ENCODE measurements at places on chromosomes 3 and 15.

GRCh38 chr3:169940470-169941181 is 26.0 kb upstream of the SEC62 start:
- no peak for DNase-seq

- DNase-seq = no peak
Measured at GRCh38 chr3:166713787-166714186, 666.3 kb downstream of the ZBBX start.

- DNase-seq = no peak
Measured at GRCh38 chr15:33756961-33757360, 211.3 kb upstream of the CHRM5 start.

DNA sequence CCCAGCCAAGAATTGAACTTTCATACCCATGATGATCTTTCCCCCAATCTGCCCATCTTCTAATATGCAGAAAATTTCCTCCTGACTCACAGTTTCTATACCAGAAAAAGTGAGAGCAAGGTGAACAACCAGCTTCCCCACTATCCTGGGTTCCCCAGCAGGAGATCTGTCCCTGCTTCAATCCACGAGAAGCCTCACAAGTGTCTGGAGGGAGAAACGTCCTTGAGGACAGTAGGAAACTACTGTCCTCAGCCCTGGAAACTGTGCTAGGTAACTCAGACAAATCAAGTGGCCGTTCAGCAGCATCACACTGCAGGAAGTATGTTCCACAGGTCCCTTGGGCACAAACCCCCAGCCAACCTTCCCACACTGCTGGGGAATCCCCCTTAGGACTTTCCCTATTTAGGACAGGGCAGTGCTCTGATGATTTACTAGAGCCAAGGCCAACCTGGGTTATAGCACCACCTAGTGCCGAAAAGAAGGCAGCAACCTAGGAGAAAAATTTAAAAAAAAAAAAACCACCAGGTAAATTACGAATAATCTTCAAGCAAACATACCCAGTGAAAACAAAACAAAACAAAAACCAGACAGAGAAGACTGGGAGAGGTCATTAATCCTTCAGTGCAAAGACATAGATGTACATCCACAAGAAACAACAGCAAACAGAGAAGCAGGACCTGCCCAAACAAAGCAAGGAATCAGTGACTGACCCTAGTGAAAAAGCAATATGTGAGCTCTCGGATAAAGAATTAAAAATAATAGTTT is 36.0 kb downstream of the MORC1 start:
- DNase-seq = no peak

All from brain pericyte (primary cell).